Stimulated activated CD4-positive, alpha-beta T cell treated with anti-CD3 and anti-CD28 coated beads, TNF-alpha, amount 100 ng/mL, for 1 hour (primary cell): ENCODE measurements at places on chromosomes 4 and X.

- DNase-seq: no peak
Measured at GRCh38 chrX:86237482-86237881, 89.2 kb downstream of the DACH2 start.

GRCh38 chrX:153670748-153671588 is 2.6 kb downstream of the PNCK start:
- DNase-seq: no peak

DNA sequence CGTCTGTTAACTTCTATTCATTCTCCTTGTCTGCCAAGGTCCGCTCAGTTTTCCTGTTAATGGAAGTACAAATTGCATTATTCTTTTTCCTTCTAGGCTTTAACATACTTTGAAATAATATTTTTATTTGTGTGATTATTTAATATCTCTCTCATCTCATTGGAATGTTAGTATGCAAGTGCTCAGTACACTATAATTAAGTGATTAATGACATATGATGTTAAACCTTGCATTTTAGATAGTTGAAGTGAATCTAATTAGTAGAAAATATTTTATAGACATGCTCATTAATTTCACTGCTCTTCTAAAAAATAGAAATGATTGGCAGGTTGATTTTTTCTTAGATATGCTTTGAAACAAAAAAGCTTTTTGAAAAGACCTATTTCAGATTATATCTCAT is 1079.8 kb downstream of the RAPGEF2 start:
- no peak for DNase-seq

DNA sequence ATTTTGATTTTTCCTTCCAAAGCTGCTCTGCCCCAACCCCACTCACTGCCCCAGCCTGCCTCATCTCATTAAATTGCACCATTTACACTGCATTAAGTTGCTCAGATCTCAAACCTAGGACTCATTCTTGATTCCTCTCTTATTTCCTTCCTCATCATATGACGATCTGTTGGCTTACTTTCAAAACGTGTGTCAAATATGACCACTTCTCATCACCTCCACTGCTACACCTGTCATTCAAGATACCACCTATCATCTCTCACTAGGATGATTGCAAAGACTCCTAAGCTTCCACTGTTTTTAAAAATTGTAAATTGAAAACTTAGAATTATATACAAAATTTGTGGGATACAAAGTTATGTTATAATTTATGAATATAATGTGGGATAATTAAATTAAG is 147.1 kb downstream of the DCK start:
- no peak for DNase-seq

- DNase-seq: no peak
Measured at GRCh38 chrX:88584283-88584682, 162.7 kb upstream of the CPXCR1 start.

DNA sequence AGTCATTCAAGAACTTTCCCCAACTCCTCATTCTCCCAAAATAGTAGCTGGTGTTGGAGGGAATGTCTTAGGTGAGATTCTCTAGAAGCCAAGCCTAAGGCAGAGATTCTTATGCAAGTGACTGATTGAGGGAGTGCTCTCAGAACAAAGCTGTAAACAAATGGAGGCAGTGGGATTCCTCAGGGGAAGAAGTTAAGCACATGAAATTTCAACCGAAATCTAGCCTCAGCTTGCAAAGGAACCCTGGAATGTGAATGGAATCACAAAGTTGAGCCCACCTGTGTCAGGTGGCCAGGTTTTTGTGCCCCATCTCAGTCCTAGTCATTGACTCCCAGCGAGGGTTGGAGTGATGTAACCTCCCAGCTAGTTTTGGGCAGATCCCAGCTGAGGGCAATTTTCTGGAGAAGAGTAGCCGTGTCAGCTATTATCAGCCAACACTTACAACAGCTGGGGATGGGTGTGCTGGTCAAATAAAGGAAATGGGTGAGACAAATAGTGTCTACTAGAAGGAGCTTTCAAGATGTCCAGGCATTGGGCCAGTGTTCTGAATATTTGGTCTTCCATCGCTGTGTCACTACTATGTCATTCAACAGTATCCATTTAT is 29.7 kb upstream of the FGF2 start:
- no peak for DNase-seq
